ENCODE measurements at places on chromosomes 1 and 21.
A peak's percentile ranks its signal among the peaks of the same experiment; 100 is the strongest.

DNA sequence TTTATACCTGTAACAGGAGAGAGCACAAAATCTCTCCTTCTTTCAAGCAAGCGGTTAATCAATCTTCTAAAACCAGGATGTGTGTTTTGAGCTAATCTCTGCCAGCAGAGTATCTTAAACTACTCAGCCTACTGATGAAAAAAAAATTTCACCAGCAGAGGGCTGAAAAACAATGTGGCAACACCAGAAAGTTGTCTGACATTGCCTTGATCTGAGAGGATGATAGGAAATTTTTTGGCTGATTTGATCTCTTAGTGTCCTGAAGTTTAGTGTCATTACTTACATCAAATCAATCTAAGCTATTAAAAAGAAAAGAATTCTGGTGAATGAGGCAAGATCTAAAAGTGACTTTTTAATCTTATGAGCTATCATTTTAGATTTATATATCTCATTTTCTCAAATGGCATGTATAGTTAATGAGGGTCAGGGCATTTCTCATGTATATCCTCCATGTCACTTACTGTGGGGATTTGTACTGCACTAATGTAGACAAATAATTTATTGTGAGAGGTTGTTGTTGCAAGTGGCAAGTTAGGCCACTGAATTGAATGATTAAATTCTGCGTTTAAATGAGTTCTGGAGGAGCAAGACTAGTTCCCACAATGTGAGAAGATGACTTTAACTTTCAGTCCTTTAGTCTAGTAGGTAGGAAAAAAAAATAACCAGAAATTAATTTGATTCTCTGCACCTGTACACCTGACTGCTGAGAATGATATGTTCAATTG is 10.9 kb downstream of the ADAMTS1 start:
- DNase-seq, result no peak

- DNase-seq, result no peak
Measured at GRCh38 chr1:4140821-4141220, 240.7 kb upstream of the C1orf174 start.

DNA sequence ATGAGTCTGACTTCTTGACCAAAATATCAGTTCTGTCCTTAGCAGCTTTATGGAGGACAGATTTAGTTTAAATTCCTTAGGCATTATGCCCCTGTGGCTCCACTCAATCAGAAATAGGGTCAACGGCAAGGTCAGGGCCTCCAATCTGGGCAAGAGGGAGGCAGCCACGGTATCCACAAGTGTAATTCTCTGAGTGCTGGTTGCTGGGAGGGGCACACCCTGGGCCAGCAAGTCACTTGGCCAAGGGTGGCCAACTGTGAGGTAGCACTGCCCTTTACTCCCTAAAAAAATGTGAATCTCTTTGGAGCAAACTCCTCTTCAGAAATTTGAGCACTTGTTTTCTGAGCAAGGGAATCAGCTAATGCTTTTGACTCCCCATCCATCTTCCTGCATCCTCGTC is 12.8 kb downstream of the SPATA46 start:
- DNase-seq, result no peak

GRCh38 chr21:42232176-42232825 is 13.4 kb downstream of the ABCG1 start:
- DNase-seq, result peak; percentile 66

DNA sequence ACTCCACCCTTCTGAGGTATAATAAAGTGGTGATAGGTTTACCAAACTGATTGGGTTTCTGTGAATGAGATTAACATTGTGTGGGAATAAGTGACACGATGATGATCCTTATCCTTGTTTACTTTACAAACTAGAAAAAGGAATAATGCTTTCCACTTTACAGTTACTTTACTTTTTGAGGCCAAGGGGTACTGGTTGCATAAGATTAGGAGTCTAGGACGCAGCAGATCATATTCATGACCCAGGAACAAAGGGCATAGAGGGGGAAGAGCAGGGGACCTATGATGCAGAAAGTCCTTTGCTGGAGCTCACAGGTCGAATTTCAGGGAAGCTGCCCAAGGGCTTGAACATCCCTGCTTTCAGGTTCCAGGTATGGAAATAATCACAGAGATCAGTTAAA is 20.4 kb downstream of the FGGY start:
- no peak for DNase-seq

- DNase-seq, result no peak
Measured at GRCh38 chr21:24716281-24716918, 890.9 kb downstream of the MRPL39 start.

DNA sequence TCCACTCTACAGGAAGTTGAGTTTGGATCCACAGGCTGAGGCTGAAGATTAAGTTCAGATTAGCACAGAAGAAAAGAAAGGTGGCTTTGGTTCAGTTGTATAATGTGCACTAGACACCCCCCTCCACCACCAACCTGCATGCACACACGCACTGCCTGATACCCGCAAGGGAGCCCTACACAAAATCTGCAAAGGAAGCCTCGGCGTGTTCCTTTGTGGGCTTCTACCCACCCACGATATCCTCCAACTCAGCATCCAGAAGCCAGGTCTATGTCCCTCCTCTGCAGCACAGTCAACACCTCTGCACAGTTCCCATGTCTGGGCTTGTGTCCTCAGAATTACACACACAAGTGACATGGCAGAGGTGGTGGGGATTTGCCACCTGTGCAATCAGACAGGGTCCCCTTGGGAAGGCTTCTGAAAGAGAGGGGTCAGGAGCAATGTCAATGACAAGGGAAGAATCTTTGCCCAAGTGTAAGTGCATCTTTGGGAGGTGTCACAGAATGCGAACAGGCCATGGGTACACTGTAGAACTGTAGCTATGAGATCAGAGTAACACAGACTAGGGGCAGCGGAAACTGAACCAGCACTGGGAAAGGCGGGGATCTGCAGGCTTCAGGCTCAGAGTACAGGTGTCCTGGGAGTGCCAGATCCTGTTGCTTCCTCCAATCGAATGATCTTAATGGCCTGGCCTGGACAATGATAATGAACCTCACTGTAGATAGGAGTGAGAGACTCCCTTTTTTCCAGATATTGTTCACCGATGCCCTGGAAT is 148.6 kb upstream of the ETV3 start:
- no peak for DNase-seq

DNA sequence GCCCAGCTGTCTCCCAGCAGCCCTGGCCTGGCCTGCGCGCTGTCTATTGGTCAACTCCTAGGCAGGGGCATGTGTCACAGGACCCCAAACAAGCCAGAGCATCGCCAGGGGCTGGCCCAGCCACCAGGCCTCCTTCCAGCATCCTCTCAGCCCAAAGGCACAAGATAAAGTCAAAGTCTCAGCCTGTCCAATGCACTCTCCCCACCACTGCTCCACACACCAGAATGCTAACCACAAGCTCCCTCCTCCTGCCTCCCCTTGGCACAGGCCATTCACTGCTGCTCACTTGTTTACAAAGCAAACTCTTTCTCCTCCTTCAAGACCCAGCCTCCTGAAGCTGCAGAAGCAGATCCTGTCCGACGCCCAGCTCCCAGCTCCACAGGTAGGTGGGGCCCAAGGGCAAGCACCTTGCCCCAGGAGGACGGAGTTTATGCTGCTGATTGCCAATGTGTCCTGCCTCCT is 133.4 kb downstream of the DMRTB1 start:
- peak; percentile 51 for DNase-seq

DNA sequence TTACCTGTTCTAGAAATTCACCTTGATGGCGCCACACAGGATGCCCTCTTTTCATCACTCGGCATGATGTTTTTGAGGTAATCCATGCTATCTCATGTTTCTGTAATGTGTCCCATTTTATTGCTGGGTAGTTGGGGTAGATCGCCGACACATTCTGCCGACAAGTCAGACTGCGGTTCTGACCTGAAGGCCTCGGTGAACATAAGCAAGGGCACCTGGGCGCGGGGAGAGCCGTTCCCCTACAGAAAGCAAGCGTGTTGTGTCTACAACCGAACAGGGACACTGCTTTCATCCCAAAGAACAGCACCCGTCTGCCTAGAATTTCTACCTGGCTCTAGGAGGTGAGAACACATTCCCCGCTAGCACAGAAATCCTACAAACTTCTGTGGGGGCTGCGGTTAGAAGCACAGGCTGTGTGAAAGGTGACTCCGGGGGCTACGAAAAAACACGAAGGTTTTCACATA is 149.2 kb downstream of the PPIAL4G start:
- DNase-seq, result no peak

GRCh38 chr1:13965770-13966398 is 265.9 kb downstream of the PRDM2 start:
- DNase-seq, result peak; percentile 59

DNA sequence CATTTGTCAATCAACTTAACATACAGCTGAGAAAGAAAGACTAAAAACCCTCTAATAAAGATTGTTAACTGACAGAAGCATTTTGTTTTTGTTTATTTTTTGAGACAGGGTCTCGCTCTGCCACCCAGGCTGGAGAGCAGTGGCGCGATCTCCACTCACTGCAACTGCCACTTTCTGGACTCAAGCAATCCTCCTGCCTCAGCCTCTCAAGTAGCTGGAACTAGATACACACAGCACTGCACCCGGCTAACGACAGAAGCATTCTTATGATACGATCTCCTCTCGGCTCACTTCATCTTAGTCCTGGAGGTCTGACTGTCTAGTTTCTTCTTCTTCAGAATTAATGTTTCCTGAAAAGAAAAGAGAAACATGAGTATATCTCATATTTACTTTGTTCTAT is 23.5 kb downstream of the RSPH1 start:
- DNase-seq, result no peak

GRCh38 chr1:110672753-110673108 is 2.0 kb downstream of the KCNA3 start:
- peak; percentile 79 for DNase-seq

DNA sequence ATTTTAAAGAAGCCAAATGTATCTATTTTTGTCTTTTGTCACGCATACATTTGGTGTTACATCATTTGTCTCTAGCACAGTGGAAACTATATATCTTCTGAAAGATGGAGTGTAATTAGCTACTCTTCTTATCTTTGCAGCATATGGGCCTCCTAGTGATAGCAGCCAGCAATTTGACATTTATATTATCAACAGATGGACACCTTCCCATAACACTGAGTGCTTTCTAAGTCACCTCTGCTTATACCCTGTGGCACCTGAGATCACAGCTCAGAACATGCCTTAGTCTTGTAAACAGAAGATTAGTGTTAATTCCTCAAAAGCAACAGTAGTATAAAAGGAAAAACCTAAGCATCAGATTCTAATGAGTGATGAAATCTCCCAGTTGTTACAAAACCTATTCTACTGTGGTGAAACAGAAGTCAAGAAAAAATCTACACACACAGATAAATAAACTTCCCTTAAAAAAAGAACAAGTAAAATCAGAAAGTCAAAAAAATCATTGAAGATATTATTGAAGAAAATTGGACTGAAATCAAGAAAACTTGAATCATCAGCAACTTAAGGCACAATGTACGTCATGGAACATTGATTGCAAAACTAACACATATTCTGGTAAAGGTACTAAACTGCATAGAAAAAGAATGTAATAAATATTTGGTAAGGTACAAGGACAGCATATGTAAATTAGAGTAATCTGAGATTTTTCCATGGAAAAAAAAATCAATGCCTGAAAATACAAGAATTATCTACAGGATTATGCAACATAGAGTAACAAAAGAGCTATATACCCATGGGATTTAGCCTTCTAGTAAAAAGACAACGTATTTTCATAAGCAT is 61.7 kb downstream of the KCNT2 start:
- no peak for DNase-seq

DNA sequence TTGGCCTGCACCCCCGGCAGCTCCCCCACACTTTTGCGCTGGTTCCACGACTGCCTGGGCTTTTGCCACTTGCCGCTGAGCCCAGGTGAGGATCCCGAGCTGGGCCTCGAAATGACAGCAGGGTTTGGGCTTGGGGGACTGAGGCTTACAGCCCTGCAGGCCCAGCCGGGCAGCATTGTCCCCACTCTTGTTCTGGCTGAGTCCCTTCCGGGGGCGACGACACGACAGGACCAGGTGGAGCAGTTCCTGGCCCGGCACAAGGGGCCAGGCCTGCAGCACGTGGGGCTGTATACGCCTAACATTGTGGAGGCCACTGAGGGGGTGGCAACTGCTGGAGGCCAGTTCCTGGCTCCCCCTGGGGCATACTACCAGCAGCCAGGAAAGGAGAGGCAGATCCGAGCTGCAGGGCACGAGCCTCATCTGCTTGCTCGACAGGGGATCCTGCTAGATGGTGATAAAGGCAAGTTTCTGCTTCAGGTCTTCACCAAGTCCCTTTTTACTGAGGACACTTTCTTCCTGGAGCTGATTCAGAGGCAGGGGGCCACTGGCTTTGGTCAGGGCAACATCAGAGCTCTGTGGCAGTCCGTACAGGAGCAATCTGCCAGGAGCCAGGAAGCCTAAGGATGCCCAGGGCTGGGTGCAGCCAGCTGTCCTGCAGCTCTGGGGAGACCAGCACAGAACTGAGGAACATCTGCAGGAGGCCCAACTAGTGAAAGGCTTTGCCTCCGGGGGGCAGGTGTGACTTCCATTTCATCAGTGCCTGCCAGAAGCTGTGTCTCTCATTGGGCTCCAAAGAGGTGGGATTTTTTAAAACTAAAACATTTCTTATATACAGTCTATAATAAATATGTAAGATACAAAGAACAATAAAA is 1.2 kb downstream of the HPDL start:
- no peak for DNase-seq

- DNase-seq, result no peak
Measured at GRCh38 chr1:235607284-235607683, 42.3 kb downstream of the GNG4 start.

- no peak for DNase-seq
Measured at GRCh38 chr1:66416295-66416694, 117.7 kb upstream of the SGIP1 start.

DNA sequence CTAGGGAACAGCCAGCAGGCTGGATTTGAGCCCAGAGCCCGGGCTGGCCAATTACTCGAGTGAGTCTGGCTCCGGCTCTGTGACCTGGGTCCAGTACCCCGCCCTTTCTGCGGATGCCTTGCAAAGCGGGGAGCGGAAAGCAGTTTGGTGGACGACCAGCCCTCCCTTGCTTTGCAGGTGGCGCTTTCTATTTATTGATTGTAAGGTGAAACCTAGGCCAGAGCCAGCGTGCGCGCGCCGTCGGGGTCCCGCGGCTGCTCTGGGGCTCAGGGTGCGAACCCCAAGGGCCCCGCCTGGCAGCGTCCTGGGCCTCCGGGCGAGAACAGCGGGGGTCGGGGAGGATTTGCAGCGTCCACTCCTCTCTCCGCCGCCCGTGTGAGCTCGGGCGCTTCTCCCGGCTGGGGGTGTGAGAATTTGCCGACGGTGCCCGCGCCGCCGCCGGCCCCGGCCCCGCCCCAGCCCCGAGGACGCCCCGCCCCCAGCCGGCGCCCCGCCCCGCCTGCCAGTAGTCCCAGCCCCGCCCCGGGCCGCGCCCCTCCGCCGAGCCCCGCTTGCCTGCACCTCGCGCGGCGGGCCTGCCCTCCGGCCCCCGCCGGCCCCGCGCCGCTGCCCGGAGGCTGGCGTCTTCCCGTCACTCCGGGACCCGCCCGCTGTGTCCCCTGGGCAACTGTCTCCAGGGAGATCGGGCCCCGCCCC is 37.6 kb downstream of the PIK3CD start:
- peak; percentile 92 for DNase-seq

Data from Peyer's patch (tissue), 4 donors.